ENCODE measurements at places on chromosomes 2 and 18. TPM values are rescaled to one million over a fixed set of nuclear protein-coding genes. Genes with fewer than 3 reads are reported as not detected.

DNA sequence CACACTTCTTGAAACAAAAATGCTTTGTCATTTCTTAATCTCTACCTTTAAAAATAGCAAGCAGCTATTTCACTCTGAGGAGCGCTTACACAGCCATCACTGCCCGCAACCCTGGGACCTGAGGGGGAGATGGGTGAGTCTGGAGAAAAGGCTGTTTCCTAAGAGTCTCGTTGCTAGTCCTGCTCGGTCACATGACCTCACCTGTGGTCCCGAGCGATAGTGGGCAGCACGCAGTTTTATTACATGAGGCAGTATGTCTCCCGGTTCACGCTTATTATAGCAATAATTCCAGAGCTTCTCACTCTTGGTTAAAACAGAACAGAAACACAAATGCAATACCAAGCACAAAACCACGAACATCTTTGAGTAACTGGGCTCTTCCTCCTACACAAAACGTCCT lies 105.3 kb downstream of the ZNF516 start:
- H3K27ac ChIP-seq = no peak overlapping the region
- no peaks in the 10 kb centered on the region for H3K27me3 ChIP-seq
- DNase-seq = no peak
- no peak overlapping the region for H3K4me3 ChIP-seq
- H3K4me1 ChIP-seq = peaks cover 61% of the 10 kb centered on the region

GRCh38 chr2:111007757-111008688 lies 112.7 kb upstream of the BCL2L11 start:
- H3K4me3 ChIP-seq = no peak overlapping the region
- peaks cover 8% of the 10 kb centered on the region for H3K4me1 ChIP-seq
- DNase-seq = no peak
- H3K27me3 ChIP-seq = peaks cover 4% of the 10 kb centered on the region
- H3K27ac ChIP-seq = no peak overlapping the region

- no peak overlapping the region for H3K27ac ChIP-seq
- H3K36me3 ChIP-seq = peaks cover 82% of the 10 kb centered on the region
- no peak overlapping the region for H3K4me3 ChIP-seq
- no peaks in the 10 kb centered on the region for H3K27me3 ChIP-seq
Measured at GRCh38 chr2:128169497-128169896, 78.5 kb downstream of the UGGT1 start.

DNA sequence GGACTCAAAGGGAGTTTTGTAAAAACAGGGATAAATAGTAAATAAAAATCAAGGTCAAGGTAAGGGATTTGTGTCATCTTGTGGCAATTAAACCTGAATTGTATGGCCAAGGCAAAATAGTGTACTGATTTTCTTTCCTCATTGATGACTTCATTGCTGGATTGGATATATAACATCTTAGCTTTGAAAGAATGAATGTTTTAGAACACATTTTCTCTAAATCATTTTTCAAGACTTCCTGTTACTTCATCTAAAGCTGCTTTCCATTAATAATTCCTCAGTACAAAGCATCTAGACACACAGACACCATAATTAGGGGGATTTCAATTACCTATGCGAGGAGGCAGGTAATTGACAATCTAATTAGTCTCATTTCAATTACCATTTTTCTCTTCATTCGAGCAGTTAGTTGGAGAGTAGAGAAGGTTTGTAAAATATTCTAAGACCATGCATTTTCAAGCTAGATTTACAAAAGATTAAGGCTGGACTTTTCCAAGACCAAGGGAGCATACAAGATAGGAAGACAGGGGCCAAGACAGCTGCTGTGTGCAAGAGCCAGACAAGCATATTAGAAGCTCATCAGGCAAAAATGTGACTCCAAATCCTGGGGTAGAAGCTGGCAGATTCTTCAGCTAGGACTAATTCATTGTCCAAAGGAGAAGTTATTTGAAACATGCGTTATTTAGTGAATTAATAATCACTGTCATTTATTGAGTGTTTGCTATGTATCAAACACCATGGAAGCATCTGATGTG lies 253.6 kb downstream of the EPHA4 start:
- H3K4me3 ChIP-seq = no peak overlapping the region
- no peak for DNase-seq
- no peak overlapping the region for H3K27ac ChIP-seq
- H3K36me3 ChIP-seq = no peaks in the 10 kb centered on the region
- no peaks in the 10 kb centered on the region for H3K27me3 ChIP-seq

DNA sequence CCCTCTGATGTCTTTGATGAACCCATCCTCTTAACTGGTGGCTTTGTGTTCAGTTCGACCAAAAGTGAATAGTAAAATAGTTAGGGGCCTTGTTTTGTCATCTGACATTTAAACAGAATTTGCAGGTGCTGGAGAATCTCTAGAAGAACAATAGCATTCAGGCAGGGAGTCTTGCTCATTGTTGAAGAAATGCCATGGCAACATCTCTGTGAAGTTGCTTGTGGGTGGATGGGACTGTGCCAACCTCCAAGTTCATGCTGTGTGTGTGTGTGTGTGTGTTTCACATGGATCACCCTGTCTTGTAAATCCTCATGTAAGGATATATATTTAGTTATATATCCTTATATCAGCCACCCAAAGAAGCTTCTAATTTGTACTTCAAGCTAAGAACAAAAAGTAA lies 66.7 kb downstream of the SKA1 start:
- H3K27me3 ChIP-seq = no peaks in the 10 kb centered on the region
- no peaks in the 10 kb centered on the region for H3K36me3 ChIP-seq
- no peak overlapping the region for H3K4me3 ChIP-seq
- no peak overlapping the region for H3K27ac ChIP-seq
- H3K4me1 ChIP-seq = no peaks in the 10 kb centered on the region
- no peak for DNase-seq

- no peaks in the 10 kb centered on the region for H3K27me3 ChIP-seq
- no peaks in the 10 kb centered on the region for H3K4me1 ChIP-seq
- no peaks in the 10 kb centered on the region for H3K36me3 ChIP-seq
- H3K4me3 ChIP-seq = no peak overlapping the region
- no peak for DNase-seq
Measured at GRCh38 chr2:119468154-119468955, 36.7 kb downstream of the TMEM37 start.

GRCh38 chr2:127425540-127426490 lies 7.6 kb downstream of the PROC start:
- peaks cover 14% of the 10 kb centered on the region for H3K27me3 ChIP-seq
- DNase-seq = no peak
- H3K27ac ChIP-seq = no peak overlapping the region
- no peaks in the 10 kb centered on the region for H3K36me3 ChIP-seq
- H3K4me1 ChIP-seq = peaks cover 15% of the 10 kb centered on the region

- no peak overlapping the region for H3K27ac ChIP-seq
- no peak overlapping the region for H3K4me3 ChIP-seq
- no peak for DNase-seq
- no peaks in the 10 kb centered on the region for H3K4me1 ChIP-seq
- no peaks in the 10 kb centered on the region for H3K36me3 ChIP-seq
Measured at GRCh38 chr18:28411806-28412205, 234.9 kb upstream of the CDH2 start.

DNA sequence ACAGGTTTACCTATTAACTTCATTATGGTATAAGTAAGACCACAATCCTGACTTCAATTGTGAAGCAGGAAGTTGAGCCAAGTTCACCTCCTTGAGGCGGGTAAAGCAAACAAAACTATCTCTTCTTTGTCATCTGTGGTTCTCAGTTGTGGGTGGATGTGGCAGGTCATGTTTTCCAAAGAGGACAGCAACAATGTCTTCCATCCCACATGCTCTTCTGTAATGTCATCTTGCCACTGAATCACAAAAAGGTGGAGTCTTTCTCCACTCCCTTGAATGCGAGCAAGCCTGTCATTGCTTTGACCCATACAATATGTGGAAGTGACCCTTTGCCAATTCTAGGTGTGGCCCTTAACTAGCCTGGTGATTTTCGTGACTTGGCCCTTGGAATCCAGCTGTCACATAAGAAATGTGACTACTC lies 98.7 kb downstream of the GRB14 start:
- no peaks in the 10 kb centered on the region for H3K4me1 ChIP-seq
- H3K27ac ChIP-seq = no peak overlapping the region
- H3K36me3 ChIP-seq = no peaks in the 10 kb centered on the region
- H3K27me3 ChIP-seq = no peaks in the 10 kb centered on the region
- no peak for DNase-seq

GRCh38 chr2:60553495-60554073 lies at the start of gene BCL11A:
BCL11A (minus strand) TSS chr2:60553654; CDS start chr2:60553270, 384 bp downstream.
- no peaks in the 10 kb centered on the region for H3K36me3 ChIP-seq
- H3K27me3 ChIP-seq = peaks cover 66% of the 10 kb centered on the region
- peak within 1 kb of the TSS; percentile 73 for H3K27ac ChIP-seq
- H3K4me3 ChIP-seq = peak within 1 kb of the TSS; percentile 85
- peak; percentile 43 for DNase-seq

GRCh38 chr2:99688699-99689098 lies 198.9 kb upstream of the REV1 start:
- H3K4me3 ChIP-seq = no peak overlapping the region
- H3K36me3 ChIP-seq = no peaks in the 10 kb centered on the region
- DNase-seq = no peak
- H3K4me1 ChIP-seq = peaks cover 5% of the 10 kb centered on the region
- H3K27me3 ChIP-seq = no peaks in the 10 kb centered on the region

- no peaks in the 10 kb centered on the region for H3K27me3 ChIP-seq
- no peak overlapping the region for H3K4me3 ChIP-seq
- DNase-seq = no peak
- H3K36me3 ChIP-seq = no peaks in the 10 kb centered on the region
- no peaks in the 10 kb centered on the region for H3K4me1 ChIP-seq
Measured at GRCh38 chr2:214139630-214140284, 271.1 kb upstream of the VWC2L start.

GRCh38 chr2:144825331-144826020 lies 305.6 kb upstream of the ZEB2 start:
- DNase-seq = no peak
- H3K4me1 ChIP-seq = no peaks in the 10 kb centered on the region

SCLY gene
- total RNA-seq = 20.1 TPM

MC2R gene
- not detected for total RNA-seq

AQP12B gene
- total RNA-seq = not detected

MAP3K20 gene
- 2.5 TPM for total RNA-seq

YWHAQ gene
- total RNA-seq = 227 TPM

DSC2 gene
- total RNA-seq = 0.32 TPM

SPC25 gene
- total RNA-seq = 1.0 TPM

CCDC141 gene
- 3.1 TPM for total RNA-seq

AQP12A gene
- total RNA-seq = not detected

Measured in natural killer cell (primary cell).